Left lung (tissue), 14 donors: ENCODE measurements at places on chromosomes 7 and 10. TPM values are rescaled to one million over a fixed set of nuclear protein-coding genes. Genes with fewer than 3 reads are reported as not detected.

DNA sequence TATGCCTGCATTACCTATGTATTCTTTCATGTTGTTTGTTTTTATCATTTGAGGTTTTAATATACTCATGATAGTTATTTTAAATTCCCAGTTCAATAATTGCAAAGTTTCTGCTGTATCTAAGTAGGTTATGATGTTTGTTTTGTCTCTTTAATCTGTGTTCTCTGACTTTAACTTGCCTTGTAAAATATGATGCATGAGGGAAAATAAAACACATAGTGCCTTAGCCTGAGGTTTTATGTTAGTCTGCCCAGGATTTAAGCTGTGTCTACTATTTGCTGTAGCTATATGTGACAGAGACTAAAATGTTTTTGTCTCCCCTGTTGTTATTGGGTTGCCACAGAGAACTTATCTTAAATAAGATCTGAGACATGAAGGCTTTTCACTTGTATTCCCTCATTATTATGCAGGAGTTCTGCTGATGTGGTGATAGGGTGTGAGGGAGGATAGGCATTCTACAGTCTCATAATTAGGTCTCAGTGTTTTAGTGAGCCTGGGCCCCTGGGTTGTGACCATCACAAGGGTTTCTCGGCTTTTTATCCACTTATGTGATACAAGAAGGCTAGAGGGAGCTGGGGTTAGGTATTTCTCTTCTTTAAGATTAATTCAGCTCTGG is 582.5 kb downstream of the CNTNAP2 start:
- no peaks in the 10 kb centered on the region for H3K36me3 ChIP-seq
- H3K27me3 ChIP-seq: no peaks in the 10 kb centered on the region
- no peak for DNase-seq
- no peak overlapping the region for H3K4me3 ChIP-seq

DNA sequence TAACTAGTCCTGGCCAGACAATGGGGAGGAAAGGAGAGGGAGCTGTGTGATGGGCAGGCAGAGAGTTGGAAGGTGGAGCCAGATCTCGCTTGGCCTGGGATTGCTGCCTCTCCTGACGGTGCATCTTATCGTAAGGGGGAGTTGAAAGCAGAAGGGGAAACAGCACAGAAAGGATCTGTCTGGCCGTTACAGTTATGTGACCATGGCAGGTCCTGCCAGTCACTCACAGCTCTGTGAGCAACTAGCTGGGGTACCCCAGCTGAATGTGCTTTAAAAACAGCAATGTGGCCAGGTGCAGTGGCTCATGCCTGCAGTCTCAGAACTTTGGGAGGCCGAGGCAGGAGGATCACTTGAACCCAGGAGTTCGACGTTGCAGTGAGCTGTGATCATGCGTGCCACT is 8.1 kb downstream of the BLVRA start:
- no peak overlapping the region for H3K27ac ChIP-seq
- no peak overlapping the region for H3K4me3 ChIP-seq
- H3K36me3 ChIP-seq: peaks cover 6% of the 10 kb centered on the region
- DNase-seq: no peak

DNA sequence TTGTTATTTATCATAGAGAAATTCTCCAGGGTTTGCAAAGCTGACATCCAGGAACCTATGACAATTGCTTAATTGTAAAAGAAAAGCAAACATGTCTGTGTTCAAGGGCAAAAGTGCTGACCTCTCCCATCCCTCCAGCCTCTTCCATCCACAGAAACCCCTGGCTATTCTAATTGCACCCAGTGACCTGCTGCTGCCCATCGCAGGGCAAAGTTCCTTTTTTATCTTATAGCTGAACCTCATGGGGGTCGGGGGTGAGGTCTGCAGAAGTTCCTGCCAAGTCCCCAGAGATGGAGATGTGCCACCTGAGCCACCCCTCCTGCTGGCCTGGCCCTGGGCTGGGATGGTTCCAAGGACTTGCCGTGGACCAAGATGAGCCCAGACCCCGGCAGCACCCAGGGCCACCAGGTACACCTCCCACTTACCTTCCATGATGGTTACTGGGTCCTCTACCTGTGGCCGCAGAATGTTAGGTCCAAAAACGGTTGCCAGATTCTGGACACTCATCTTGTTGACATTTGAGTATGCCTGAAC is 146.5 kb downstream of the MAPK8 start:
- peaks cover 14% of the 10 kb centered on the region for H3K4me1 ChIP-seq
- H3K27ac ChIP-seq: no peak overlapping the region
- H3K27me3 ChIP-seq: no peaks in the 10 kb centered on the region
- no peak for DNase-seq
- H3K36me3 ChIP-seq: no peaks in the 10 kb centered on the region
- no peak overlapping the region for H3K4me3 ChIP-seq

Gene ADAMTS14
- 2.4 TPM for total RNA-seq

GRCh38 chr7:129925416-129926002 is 27.3 kb downstream of the UBE2H start:
- DNase-seq: no peak
- no peak overlapping the region for H3K27ac ChIP-seq
- H3K4me3 ChIP-seq: no peak overlapping the region
- H3K27me3 ChIP-seq: no peaks in the 10 kb centered on the region
- H3K4me1 ChIP-seq: no peaks in the 10 kb centered on the region

DNA sequence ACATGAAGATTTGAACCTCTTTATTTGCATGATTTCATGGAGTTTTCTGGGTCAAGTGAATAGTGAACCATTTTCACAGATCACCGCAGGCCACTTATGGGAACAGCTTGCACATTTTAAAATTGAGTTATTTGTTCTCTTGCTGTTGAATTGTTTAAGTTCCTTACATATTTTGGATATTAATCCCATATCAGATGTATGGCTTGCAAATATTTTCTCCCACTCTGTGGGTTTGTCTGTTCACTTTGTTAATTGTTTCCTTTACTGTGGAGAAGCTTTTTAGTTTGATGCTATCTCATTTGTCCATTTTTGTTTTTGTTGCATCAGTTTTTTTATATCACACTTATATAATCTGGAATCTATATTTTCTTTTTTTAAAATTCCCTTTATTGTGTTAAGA is 14.1 kb upstream of the ZC3HAV1L start:
- peaks cover 9% of the 10 kb centered on the region for H3K4me1 ChIP-seq
- no peaks in the 10 kb centered on the region for H3K27me3 ChIP-seq
- no peak overlapping the region for H3K4me3 ChIP-seq
- peaks cover 100% of the 10 kb centered on the region for H3K36me3 ChIP-seq
- H3K27ac ChIP-seq: no peak overlapping the region
- DNase-seq: no peak

Gene ASL
- total RNA-seq: 50.6 TPM

GRCh38 chr10:24951201-24952142 is 934 bp downstream of the PRTFDC1 start:
- H3K4me1 ChIP-seq: peaks cover 4% of the 10 kb centered on the region
- DNase-seq: no peak
- H3K27me3 ChIP-seq: peaks cover 27% of the 10 kb centered on the region
- H3K36me3 ChIP-seq: no peaks in the 10 kb centered on the region
- H3K27ac ChIP-seq: peak overlapping the region; percentile 71
- H3K4me3 ChIP-seq: peak overlapping the region; percentile 45

Gene FANK1
- 4.3 TPM for total RNA-seq

GRCh38 chr7:7517754-7518153 is 17.9 kb downstream of the COL28A1 start:
- H3K27me3 ChIP-seq: no peaks in the 10 kb centered on the region
- H3K36me3 ChIP-seq: no peaks in the 10 kb centered on the region
- DNase-seq: no peak
- H3K4me3 ChIP-seq: no peak overlapping the region

- H3K4me3 ChIP-seq: no peak overlapping the region
- no peak overlapping the region for H3K27ac ChIP-seq
- H3K27me3 ChIP-seq: no peaks in the 10 kb centered on the region
- DNase-seq: no peak
- no peaks in the 10 kb centered on the region for H3K36me3 ChIP-seq
Measured at GRCh38 chr10:106216085-106216484, 948.4 kb downstream of the SORCS1 start.

DNA sequence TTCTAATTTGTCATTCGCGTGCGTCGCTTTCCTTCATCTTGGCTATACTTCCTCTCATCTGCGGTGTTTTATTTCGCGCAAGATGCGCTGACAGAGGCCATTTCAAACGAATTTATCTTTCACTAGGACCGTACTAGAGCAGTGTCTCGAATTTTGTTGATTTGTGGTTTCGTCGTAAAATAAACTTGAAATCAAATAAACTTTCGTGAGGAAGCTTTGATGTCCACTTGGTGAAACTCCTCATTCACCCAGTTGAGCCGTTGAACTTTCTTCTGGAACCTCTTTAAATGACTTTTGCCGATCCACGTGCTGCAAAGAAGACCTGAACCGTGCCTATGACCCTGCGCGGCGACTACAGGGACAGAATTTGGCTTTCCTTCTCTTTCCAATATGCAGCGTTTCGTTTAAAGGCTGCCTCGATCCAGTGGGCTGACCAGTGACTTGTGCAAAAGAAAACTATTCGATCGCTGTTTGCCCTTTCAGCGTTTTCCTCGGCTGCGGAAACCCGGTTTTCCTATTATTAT is 163.9 kb upstream of the PPP1R3A start:
- no peak overlapping the region for H3K27ac ChIP-seq
- H3K4me3 ChIP-seq: peak overlapping the region; percentile 14
- peaks cover 99% of the 10 kb centered on the region for H3K27me3 ChIP-seq
- H3K4me1 ChIP-seq: peaks cover 35% of the 10 kb centered on the region
- no peak for DNase-seq

Gene SEPTIN7
- 192 TPM for total RNA-seq

- H3K4me3 ChIP-seq: no peak overlapping the region
- DNase-seq: no peak
- H3K27me3 ChIP-seq: no peaks in the 10 kb centered on the region
- H3K4me1 ChIP-seq: no peaks in the 10 kb centered on the region
Measured at GRCh38 chr10:11798845-11799735, 24.1 kb upstream of the PROSER2 start.

GRCh38 chr7:155547161-155547791 is 917 bp upstream of the CNPY1 start:
- no peak overlapping the region for H3K27ac ChIP-seq
- peak; percentile 10 for DNase-seq
- no peak overlapping the region for H3K4me3 ChIP-seq
- H3K27me3 ChIP-seq: no peaks in the 10 kb centered on the region

DNA sequence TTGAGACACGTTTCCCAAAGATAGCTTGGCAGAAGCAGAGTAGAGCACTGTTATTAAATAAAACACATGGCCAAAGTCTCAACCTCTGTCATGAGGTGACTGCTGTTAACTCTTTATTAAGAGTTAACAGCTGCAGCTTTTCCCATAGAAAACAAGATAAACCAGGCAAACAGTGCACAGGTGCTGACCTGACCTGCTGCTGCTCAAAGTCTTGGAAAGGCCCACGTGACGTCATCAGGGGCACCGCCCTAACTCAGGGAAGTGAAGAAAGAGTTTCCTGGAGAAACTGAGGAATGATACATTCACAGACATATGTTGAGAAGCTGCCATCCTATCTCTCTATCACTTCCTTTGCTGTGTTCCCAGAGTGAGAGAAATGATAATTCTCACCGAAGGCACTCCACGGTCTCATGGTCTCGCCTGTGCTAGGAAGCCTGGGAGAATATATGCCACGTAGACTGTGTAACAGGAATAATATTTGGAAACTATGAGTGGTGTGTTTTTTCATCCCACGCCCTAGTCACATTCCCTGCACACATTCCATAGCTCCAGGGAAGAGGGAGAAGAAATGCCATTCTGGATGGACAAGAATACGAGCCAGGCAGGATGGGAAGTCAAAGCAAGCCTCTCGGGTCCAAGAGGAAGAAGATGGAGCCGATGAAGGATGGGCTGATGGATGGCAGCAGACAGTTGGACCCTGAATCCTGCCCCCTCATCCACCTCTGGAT is 146.2 kb upstream of the NFE2L3 start:
- H3K4me3 ChIP-seq: no peak overlapping the region
- peaks cover 26% of the 10 kb centered on the region for H3K27me3 ChIP-seq
- H3K27ac ChIP-seq: no peak overlapping the region
- no peaks in the 10 kb centered on the region for H3K36me3 ChIP-seq
- H3K4me1 ChIP-seq: no peaks in the 10 kb centered on the region

DNA sequence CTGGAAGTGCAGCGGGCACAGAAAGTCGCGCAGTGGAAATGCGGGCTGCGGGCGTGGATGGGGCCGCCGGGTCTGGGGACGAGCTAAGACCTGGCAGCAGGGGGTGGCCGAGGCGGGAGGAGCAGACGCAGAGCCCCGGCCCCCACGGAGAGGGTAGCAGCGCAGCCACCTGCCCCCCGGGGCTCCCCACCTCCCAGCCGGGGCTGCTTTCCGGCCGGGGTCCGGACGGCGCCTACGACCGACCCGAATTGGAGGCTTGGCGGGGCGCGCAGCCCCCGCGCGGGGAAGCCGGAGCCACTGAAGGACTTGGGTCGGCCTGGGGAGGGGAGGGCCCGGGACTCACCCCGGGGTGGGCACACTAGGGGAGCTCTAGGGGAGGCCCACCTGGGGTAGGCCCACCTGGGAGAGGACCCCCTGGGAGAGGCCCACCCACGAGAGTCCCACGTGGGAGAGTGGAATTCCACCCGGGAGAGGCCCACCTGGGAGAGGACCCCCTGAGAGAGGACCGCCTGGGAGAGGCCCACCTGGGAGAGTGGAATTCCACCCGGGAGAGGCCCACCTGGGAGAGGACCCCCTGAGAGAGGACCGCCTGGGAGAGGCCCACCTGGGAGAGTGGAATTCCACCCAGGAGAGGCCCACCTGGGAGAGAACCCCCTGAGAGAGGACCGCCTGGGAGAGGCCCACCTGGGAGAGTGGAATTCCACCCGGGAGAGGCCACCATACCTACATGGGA is 854 bp upstream of the CFAP46 start:
- H3K4me3 ChIP-seq: peak overlapping the region; percentile 42
- DNase-seq: no peak
- H3K27me3 ChIP-seq: peaks cover 19% of the 10 kb centered on the region
- H3K27ac ChIP-seq: no peak overlapping the region

- H3K4me1 ChIP-seq: peaks cover 21% of the 10 kb centered on the region
- H3K36me3 ChIP-seq: no peaks in the 10 kb centered on the region
- no peak for DNase-seq
- H3K4me3 ChIP-seq: peak overlapping the region; percentile 49
- H3K27ac ChIP-seq: peak overlapping the region; percentile 71
Measured at GRCh38 chr7:50068850-50069551, 24.0 kb downstream of the ZPBP start.
